CD4-positive, alpha-beta T cell treated with Interleukin-15 for 1 hour (primary cell): ENCODE measurements at places on chromosomes 3 and 15.

DNA sequence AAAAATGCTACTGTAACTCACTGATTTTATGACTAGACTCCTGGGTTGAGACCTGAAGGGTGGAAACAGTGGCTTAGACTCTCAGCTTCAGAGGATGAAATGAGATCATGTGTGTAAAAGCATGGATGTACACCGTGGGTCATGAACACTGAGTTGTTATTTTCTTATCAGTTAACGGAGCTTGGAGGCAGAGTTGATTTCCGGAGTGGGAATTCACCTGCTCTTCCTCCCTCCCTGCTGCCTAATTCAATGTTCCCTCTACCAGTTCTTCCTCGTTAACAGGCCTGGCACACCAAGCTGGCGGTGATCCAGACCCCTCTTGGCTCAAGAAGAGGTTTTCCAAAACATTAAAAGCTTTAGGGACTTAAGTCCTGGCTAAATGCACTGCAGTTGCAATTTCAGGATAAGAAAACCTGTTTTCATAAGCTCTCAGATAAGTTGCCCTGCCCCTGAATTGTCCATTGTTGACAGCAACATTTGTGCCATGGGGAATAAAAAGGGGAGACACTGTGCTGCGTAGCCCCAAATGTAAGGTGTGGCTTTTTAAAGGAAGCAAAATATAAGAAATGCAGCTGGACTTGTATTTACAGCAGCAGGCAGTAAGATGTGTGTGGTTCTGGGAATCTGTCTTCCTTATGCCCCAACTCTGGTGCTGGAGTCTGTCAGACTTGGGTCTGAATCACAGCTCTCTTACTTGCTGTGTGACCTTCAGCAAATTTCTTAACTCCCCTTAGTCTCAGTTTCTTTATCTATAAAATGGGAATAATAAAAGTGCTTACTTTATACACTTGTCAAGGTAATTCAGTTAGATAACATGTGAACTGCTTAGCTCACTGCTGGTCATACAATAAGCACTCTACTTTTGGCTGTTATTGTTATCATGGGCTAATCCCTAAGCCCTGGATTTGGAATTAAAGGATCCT is 9.9 kb downstream of the PDIA5 start:
- DNase-seq, result no peak

GRCh38 chr15:90550919-90551318 is 21.2 kb downstream of the CRTC3 start:
- no peak for DNase-seq

- DNase-seq, result no peak
Observed at GRCh38 chr15:70270752-70271111, 173.0 kb upstream of the TLE3 start.

DNA sequence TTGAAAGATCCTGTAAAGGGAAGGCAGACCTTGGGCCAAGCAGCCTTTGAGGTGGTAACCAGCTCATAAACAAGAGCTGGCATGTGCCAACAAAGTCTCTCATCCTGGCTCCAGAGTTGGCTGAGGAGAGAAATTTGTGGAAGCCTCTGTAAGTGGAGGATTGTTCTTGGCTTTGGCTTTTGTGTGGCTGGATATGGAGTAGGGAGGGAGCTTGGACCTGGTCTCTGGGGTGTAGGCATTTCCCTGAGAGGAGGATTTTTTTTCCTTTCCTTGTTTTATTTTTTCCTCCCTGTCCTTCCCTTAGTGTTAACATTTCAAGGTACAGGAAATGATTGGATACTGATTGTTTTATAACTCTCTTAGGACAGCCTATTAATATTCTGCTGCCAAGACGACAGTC is 60.8 kb downstream of the ZNF609 start:
- DNase-seq, result no peak

DNA sequence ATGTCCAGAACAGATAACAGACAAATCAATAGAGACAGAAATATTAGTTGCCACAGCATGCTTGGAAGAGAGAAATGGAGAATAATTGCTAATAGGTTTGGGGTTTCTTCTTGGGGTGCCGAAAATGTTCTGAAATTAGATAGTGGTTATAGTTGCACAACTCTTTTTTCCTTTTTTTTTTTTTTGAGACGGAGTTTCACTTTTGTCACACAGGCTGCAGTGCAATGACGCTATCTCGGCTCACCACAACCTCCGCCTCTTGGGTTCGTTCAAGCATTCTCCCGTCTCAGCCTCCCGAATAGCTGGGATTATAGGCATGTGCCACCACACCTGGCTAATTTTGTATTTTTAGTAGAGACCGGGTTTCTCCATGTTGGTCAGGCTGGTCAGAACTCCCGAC is 163.3 kb downstream of the PLCH1 start:
- peak; percentile 17 for DNase-seq

- no peak for DNase-seq
Observed at GRCh38 chr3:153113541-153113940, 48.5 kb upstream of the RAP2B start.

DNA sequence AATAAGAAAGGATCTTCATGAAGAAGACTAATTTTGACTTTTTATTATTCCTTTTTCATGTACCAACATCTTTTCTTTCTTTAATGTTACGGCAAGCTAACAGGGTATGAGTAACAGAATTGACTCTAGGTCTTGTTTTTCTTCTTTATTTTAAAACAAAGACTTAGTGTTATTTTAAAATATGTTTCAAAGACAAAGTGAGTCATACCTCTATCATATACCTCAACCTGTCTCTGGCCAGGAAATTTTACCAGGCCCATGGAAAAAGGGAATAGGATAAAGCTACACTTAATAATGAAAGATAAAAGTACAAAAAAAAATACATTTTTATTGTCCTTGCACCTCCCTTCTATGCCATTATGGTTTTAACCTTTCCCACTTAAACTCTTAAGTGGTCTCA is 57.4 kb downstream of the ZNF148 start:
- no peak for DNase-seq

GRCh38 chr3:115148142-115148790 is 1.2 kb upstream of the ZBTB20 start:
- no peak for DNase-seq
